Activated CD4-positive, alpha-beta T cell treated with anti-CD3 and anti-CD28 coated beads, Interleukin-10, Interleukin-2, amounts not matched to agents 100 ng/mL and 50 ng/mL, durations not matched to agents 16 hours and 8 hours (primary cell): ENCODE measurements at places on chromosomes 11 and 22.

- no peak for DNase-seq
These were observed 7.4 kb downstream of the PTPRJ start for GRCh38 chr11:47987781-47988180.

DNA sequence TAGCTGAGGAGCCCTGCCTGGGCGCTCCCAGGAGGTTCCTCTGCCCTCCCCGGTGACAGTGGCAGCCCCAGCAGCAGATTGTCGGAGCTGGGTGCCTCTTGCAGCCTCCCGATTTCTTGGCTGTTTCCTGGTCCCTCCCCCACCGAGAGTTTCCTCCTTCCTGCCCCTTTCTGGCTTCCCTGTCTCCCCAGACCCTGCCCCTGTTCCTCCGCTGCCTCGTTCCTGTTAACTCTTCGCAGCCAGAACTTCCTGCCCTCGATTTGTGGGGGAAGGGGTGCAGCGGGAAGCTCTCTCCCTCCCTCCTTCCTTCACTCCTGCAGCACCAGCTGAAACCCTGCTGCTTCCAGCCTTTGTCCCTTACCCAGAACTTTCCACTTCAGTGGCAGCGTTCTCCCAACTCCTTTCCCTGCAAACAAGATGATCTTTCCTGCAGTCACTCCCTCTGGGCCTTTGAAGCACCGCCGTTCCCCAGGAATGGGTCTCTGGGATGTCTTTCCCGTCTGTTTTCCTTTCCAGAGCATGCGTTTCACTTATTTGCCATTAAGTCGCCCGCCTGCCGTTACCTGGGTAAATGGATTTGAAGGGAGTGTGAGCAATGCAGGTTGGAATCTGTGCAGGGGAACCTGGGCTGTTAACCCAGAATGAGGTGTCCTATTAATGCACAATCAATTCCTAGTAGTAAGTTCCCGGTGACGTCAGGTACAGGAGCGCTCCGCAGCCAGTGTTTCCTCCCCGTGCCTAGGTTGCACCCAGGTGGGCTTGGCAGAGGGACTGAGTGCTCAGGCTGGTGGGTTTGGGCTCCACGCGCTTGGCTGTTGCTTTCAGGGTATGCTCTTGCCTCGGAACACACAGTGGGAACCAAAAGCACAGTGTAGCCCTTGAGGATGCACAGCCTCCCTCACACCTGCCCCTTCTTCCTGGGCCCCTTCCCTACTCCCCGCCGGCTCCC lies 4.3 kb downstream of the GRK2 start:
- peak; percentile 55 for DNase-seq

DNA sequence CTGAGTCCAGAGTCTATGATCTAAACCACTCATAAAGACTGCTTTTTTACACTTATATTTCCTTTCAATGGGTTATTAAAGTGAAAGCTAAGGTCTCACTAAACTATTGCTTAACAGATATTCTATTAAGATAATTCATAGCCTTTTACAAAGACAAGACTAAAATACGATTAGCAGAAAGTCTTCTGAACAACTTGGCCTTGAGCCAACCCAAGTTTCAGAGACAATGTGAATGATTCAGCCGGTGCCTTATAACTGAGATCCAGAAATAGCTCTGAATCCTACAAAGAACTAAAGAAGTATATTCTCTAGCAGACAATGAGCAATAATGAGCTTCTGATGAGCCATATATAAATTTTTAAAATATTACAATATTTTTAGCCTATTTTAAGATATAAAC lies 41.5 kb upstream of the CARD18 start:
- DNase-seq = no peak

GRCh38 chr11:6388748-6389147 lies 1.5 kb upstream of the SMPD1 start:
- no peak for DNase-seq

- DNase-seq = no peak
These were observed 4.5 kb upstream of the TMA7B start for GRCh38 chr22:39955675-39956074.

GRCh38 chr11:86933891-86934581 lies 21.2 kb downstream of the FZD4 start:
- no peak for DNase-seq

DNA sequence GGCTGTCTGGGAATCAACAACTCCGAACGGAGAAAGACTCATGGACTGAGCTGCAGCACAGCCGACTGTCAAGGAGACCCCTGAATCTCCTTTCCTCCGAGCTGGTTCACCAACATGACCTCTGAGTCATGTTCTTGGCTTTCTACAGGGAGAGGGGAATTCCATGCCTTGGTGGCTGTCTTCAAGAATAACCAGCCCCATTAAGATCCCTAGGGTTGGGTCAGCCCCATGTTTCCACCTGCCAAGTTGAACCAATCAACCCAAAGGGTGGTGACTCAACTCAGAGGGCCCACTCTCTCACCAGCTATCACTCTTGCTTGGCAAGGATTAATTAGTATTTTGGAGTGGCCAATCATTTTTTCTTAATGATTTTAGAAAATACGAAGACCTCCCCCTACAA lies 28.3 kb upstream of the IGSF22 start:
- DNase-seq = no peak

DNA sequence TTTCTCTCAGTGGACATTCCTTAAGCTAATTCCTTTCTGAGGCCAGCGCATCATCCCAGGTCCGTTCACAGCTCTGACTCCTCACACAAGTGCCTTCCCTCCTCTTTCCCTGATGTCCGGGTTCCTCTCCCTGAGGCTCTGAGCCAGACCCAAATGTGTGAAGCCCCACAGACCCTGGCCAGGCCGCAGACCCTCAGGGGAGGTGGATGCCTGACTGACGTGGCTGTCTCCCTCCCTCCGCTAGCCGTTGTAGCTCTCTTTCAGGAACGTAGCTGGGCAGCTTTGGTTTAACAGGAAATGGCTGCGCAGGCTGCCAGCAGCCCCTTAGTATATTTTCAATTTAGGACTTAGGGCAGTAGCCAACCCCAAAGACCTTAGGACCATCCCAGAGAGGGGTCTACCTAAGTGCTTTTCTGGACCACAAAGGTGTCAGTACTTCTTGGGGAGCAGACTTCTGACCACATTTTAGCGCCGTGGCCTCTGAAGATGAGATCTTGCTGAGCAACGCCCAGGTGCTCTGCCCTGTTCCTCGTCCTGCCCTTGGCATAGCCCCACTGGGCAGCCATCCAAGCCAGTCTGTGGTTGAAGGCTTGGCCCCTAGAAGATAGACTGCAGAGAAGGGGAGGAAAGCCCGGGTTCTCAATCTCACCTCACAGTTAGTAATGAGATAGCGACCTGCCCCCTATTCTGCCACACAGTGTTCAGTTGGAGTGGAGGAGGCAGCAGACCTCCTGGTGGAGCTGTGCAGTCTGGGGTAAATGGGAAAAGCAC lies 27.0 kb downstream of the MYBPC3 start:
- no peak for DNase-seq

DNA sequence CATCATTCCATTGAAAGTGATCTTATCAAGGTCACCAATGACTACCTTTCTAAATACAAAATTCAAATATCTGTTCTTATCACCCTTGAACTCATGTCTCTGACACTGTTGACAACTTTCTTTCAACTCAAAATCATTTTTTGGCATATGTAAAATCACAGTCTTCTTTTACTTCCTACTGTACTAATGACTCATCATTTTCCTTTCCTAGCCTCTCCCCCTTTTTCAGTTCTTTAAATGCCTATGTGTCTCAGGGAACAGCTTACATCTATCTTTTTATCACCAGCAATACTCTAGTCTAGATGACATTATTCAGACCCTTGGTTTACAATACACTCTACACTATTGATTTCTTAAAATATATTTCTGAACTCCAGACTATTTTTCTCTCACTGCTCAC lies 2220.7 kb upstream of the RAG2 start:
- DNase-seq = no peak

GRCh38 chr11:64534950-64535349 lies 56.1 kb upstream of the SLC22A12 start:
- DNase-seq = no peak

- DNase-seq = peak; percentile 34
These were observed 15.4 kb upstream of the MYOD1 start for GRCh38 chr11:17703951-17704350.

DNA sequence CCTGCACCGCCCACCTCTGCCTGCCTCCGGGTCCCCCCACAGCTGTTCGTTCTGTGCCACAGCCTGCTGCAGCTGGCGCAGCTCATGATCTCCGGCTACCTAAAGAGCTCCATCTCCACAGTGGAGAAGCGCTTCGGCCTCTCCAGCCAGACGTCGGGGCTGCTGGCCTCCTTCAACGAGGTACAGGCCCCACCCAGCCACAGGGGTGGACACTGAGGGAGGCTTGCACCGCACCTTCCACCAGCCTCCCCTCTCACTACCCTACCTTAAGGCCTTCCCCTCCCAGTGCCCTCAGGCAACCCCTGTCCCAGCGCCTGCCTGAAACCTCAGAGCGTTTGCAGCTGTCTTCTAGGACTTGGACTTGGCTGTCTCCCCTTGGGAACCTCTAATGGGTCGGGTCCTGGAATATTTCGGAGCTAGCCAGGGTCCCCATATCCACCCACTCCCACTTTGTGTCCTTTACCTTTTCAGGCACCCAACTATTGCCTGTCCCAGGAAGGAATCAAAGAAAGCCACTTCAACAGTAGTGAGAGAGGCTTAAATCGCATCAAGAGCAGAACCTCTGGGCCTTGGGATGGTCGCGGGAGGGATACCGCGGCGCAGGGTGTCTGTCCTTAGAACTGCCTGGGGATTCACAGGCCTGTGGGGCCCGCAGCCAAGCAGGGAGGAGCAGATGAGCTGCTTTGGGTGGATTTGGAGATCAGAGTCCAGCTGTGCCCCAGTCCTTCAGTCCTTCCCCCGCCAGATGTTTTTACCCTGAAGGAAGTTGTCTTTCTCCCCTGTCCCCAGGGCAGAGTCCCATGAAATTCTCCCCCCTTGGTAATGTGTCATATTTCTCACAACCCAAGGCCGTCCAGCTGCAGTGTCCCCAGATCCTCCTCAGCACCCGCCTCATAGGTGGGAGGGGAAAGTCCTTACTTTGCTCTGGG lies 13.3 kb downstream of the SLCO2B1 start:
- no peak for DNase-seq
